ENCODE measurements at places on chromosomes 3 and 15.
A peak's percentile ranks its signal among the peaks of the same experiment; 100 is the strongest.

DNA sequence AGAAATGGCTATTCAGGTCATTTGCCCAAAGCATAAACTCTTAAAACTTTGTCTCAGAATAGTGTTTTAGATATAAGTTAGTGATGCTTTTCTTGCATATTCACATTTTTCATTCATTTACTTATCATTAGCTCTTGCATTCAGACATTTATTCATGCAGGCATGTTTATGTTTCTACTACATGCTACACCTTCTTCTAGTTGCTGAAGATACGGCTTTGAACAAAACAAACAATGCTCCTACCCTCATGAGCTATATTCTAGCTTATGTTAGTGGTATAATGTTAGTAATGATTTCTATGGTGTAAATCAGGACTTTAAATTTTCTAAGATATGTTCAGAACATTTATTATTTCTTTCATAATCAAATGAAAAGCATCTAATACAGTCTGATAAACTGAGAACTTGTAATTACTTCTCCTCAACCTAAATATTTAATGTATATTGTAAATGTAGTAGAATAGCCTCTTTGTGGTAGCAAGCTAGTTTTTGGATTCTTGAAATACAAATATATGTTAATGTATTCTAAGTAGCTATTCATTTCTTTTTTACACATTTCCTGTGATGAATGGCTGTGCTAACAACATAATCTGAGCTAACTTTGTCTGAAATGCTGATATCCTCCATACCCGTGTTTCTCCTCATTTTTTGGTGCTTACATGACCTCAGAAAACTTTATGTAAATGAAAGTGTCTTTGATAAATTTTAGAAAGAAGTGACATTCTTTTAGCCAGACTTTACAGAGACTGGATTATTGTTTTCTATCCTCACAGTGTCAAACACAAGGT is 15.5 kb upstream of the GOLGA8B start:
- DNase-seq, result no peak

- DNase-seq, result peak; percentile 83
Observed at GRCh38 chr3:126752303-126753190, 48.5 kb downstream of the CHCHD6 start.

- peak; percentile 90 for DNase-seq
Observed at GRCh38 chr15:50166216-50166615, 15.8 kb upstream of the SLC27A2 start.

GRCh38 chr3:192409838-192410683 is 317.3 kb downstream of the FGF12 start:
- no peak for DNase-seq

GRCh38 chr3:159791336-159791735 is 197.3 kb upstream of the IL12A start:
- DNase-seq, result no peak

DNA sequence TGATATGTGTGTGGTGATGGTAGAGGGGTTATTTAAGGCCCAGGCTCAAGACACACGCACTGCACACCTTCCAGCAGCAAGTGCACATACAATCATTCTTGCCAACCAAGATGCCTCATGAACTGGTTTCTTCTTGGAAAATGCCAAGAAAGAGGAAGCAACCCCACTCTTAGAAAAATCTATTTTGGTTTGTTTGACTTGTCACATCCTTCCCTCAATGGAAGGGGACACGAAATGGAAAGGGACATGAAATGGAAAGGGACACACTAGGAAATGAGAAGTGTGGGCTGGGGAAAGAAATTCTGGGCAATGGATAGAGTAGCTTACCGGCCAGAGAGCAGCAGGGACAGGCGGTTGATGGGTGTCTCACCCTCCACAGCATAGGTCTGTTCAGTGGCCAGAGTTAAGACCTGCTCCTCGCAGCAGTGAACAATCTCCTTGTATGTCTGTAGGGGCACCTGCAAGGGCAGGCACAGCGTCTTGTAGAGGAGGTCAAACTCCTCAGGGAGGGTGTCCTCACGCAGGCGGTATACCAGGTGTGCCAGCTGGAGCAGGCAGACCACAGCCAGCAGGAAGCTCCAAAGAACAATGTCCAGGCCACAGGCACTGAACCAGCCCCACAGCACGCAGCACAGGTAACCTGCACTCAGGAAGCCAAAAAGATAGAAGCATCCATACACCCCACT is 640 bp downstream of the POPDC2 start:
- no peak for DNase-seq

DNA sequence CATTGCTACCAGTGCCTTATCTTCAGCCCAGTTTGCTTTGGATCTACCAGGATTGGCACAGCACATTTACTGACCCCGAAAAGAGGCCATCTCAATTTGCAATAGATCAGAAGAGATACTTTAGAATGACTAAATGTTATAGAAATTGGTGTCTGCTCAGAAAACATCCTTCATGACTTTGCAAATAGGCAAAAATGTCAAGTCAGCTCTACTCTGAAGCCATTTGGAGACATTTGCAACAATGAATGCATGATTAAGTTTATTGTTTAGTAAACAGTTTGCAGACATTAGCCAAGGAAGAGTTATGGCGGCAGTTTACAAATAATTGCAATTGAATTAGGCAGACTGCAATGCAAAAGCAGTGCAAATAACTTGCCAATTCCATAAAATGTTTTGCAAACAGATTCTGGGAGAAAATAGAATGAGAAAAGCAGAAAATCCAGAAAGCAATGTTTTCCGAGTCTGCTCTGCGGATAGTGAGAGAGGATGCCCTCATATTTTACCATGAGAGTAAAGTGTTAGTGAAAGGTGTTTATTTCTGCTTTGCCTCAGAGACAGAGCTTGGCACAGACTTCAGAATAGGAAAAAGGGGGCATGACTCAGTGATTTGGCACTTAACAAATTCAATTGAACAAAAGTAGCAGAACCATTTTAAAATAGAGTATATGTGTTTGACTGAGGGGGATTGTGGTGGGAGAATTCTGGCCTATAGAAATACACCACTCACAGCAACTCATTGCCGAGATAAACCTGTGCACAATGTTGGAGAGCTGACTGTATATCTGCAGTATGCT is 334.9 kb upstream of the NR2F2 start:
- DNase-seq, result peak; percentile 27

- no peak for DNase-seq
Observed at GRCh38 chr3:69058947-69059224, 6.8 kb upstream of the TMF1 start.

- DNase-seq, result peak; percentile 15
Observed at GRCh38 chr3:142053244-142053643, 96.1 kb downstream of the TFDP2 start.

- no peak for DNase-seq
Observed at GRCh38 chr3:185685231-185686035, 99.3 kb downstream of the SENP2 start.

DNA sequence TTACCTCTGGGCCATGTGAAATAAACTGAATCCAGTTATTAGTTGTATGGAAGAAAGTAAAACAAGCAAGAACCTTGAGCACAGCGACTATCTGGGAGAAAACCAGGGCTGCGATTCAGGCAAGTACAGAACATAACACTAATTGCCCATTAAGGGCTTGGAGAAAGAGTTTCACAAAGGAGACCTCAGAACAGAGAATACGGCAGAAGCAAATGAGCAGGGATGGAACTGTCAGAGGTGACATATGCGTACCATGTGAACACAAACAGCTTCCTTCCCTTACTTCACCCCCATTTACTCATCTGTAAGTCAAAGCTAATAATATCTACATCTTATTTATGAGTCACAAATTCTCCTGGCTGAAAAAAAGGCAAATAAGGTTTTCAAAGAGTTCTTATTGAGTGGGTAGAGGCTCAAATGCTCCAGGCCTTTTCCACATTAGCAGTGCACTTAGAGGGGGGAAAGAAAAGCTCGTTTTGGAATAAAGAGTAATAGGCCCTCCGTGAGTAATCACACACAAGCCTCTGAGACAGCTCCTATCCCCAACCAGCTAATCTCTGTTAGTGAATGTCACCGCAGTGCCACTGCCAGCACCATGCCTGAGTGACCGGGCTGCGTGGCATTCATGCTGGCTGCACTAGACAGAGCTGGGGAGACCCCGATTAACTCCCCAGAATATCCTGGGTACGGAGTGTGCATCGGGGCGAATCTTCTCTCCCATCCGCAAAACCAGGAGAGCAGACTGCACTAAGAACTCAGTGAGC is 2.6 kb downstream of the PCSK6 start:
- no peak for DNase-seq

GRCh38 chr3:115651087-115651486 is 27.8 kb downstream of the GAP43 start:
- DNase-seq, result no peak

- DNase-seq, result no peak
Observed at GRCh38 chr15:41411031-41411430, 5.9 kb upstream of the RTF1 start.

DNA sequence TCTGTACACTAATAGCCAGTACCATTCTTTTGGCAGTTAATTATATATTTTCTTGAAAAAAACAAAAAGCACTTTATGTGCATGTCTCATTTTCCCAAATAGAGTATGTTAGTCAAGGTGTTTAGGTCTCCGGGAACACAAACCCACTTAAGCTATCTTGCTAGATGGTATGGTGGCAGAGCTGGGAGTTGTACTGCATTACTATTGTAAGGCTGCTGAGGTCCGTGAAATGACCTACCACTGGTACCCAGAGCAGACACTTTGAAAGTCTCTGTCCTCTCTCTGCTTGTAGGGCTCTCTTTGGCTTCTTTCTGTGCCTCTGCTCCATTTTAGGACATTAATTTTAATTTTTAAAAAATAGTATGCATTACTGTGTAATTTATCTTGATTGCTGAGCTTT is 8.8 kb downstream of the TMOD3 start:
- no peak for DNase-seq

DNA sequence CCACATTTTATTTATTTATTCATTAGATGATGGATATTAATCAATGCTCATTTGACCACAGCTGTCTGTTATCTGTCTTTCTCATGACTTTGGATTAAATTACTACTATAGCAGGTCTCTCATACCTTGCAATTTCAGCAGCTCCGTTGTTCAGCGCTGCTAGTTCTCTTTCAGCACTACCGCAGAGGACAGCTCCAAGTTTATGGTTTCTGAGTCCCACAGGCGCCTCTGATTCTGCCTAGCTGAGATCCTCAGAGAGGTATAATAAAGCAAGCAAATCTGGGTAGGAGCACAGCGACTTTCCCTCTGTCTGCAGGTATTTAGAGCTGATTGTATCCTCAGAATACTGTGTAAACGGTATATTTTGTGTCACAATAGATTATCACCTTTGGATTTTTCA is 204.9 kb downstream of the CNTN4 start:
- DNase-seq, result no peak

- DNase-seq, result no peak
Observed at GRCh38 chr3:120838441-120839091, 69.4 kb upstream of the STXBP5L start.

- no peak for DNase-seq
Observed at GRCh38 chr15:40069178-40070165, 30.5 kb upstream of the SRP14 start.

- peak; percentile 15 for DNase-seq
Observed at GRCh38 chr3:105904678-105905284, 36.0 kb upstream of the CBLB start.

GRCh38 chr15:78999636-79000035 is 54.8 kb upstream of the CTSH start:
- no peak for DNase-seq

DNA sequence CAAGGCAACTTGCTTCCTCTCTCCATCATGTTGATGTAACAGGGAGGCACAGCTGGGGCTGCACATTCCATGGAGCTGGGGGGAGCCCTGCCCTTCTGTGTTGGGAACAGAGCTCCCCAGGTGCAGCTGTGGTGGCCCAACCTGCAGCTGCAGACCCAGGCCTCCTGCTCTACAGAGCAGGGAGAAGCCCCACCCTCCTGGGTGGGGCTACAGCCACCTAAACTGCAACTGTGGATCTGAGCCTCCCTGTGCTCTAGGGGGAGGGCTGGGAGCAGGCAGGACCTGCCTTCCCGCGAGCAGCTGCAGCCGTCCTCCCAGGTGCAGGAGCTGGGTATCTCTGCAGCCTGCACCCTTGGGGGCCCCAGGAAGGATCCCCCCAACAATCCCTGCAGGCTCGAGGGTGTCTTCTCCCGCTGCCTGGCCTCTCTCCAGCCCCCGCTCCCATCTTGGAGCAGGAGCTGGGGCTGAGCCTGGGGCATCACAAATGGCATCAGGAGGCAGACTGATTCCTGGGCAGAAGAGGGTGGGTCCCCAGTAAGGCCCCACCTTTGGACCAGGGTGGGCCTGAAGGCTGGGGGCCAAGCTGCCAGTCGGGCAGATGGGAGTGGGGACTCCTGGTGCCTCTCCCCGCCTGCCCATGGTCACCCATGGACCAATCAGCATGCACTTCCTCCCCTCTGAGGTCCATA is 7.4 kb downstream of the LRRC58 start:
- no peak for DNase-seq

GRCh38 chr3:58408906-58409305 is 24.7 kb downstream of the PDHB start:
- DNase-seq, result no peak

- DNase-seq, result peak; percentile 73
Observed at GRCh38 chr15:58770519-58770856, 614 bp upstream of the MINDY2 start.

DNA sequence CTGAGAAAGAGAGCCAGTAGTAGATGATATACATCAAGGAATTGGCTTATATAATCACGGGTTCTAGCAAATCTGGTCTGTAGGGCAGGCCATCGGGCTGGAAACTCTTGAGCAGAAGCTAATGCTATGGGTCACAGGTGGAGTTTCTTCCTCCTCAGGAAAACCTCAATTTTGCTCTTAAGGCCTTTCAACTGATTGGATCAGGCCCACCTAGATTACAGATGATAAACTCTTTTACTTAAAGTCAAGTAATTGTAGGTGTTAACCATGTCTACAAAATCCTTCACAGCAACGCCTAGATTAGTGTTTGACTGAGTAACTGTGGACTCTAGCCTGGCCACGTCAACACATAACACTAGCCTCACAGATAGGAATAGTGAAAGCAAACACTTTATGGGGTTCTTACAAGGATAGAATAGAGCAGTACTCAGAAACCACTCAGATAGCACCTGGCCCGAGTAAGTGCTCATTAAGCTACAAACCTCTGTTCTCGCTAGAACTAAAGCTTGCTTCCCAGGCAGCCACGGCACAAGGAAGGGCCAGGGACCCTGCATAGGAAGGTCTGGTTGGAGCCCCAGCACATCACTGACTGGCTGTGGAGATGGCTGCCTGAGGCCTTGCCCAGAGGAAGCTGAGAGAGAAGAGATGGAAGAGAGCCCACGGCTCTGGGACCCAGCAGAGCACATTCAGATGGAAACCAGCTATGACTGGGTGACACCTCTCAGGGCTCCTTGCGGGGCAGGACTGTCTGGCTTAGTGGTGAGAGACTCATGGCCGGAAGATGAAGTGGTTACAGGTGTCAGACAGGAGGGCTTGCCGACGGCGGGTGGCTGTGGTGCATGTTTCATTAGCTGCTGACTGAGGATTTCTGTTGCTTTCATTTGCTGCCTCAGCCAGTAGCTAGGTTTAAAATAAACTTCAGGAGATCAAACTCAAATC is 202.5 kb upstream of the TLE3 start:
- no peak for DNase-seq

Data from ELR (cell line).